ENCODE measurements at places on chromosomes 2 and 18.

DNA sequence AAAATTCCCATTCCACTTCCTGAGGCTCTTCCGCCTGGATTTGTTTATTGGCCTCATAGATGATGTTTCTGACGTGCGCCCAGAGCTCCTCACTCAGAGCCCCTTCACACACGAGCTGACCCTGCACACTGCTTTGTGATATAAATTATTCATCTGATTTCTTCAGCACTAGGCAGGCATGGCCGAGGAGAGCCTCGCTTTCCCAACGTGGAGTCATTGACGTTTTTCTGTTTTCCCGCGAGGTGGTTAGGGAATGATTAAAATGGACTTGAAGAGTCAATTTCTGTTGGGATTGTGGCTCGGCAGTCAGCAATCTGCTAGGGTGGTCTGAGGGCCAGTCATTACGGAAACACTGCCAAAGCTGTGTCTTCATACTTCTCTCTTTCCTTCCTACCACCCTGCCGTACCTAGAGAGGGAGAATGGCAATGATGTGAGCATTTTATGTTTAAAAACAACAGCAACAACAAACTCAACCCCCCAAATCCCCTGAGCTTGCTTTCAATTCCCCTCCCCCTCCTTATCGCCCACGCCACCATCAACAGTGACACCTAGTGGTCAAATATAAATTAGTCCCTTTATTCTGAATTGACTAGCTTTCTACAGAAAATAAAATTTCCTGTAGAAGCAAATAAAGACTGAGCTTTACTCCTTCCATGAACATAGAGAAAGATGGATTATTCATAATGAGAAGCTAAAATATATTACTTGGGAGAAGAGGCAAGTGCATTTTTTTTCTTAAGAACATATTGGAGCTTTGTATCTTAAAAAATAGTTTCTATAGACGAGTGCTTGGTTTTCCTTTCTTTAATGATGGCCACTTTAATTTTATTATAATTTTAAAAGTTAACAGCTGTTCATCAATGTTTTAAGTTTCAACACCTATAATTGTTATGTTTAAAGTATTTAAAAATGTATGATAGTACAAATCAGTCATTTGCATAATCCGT, 285.1 kb downstream of the MTX2 start:
- DNase-seq, result no peak

DNA sequence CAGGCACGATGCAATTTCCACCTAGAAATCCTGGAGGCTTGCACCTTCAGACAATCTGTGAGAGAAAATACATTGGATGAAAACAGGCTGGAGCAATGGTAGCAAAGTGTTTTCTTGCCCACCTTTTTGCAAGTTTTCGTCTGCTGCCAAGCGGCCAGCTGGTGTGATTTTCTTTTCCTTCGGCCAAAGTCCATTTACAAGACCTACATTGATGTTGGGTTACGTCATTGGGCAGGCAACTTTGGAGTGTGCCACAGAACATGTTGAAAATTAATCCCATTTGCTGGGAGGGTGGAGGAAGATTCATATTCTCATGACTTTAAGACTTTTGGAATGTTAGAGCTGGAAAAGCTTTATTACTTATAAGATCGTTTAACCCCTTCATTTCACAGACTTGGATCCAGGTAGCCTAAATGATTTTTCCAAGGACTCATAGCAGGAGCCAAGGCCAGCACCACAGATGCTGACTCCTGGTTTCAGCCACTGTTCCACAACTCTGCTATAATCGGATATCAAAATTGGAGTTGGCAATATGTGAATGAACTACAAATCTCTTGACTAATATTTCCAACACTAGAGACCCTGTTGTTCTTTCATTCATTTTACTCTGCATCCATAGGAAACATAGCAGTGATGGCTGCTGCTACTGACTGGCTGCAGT, 352.1 kb downstream of the RND3 start:
- DNase-seq, result no peak

DNA sequence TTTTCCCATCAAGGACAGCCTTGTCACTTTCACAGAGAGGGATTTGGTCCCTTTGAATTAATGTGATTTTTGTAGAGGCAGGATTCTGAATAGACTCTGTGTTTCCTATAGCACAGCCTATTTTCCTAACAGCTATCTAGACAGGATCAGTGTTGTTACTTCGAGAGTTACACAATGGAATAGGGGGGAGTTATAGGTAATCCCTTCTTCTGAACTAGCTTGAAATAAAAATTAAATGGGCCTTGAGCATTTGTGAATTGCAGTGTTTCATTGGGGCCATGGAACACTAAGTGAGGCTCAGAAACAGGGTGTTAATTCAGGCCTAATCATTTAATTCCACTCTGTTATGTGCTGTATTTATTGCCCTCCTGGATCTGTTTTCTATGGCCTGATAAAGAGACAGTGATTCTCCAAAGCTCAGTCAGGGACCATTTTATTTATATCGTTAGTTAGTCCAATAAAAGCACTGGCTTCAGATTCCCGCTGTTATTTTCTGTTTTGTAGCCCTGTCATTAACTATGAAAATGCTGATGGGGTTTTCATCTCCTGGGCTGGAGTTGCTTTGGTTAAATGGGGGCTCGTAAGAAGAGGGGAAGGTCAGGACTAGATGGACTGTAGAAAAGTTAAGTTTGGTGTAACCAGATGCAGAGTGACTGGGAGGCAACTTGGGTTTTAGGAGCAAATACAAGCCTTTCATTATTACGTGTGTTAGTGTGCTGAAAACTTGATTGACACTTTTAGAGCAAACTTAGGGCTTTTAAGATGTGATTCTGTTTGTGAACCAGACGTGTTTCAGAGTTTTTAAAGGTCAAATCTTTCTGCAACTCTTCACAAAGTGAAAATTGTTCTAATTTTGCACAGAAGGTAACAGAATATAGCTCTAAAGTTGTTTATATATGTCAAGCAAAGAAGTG, 461.0 kb upstream of the HNRNPA3 start:
- DNase-seq, result no peak

DNA sequence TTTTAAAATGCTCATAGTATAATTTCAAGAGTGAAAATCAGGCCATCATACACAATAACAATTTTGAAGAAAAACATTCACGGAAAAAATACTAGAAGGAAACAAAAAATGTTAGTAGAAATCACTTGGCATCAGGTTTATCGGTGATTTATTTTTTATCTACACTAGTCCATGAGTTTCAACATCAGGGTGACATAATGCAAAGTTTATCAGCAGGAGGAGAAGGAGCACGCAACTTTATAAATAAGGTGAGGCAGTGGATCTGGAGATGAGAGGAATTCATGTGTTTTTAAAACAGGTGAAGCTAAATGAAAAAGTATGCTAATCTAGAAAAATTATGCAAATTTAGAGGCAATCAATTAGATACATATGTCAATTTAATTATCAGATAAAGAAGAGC, 54.2 kb downstream of the MGAT4A start:
- DNase-seq, result no peak

- DNase-seq, result no peak
These were observed 81.2 kb downstream of the CTIF start for GRCh38 chr18:48620071-48620470.

- DNase-seq, result no peak
These were observed 160.0 kb downstream of the PHLPP1 start for GRCh38 chr18:62875323-62875722.

- no peak for DNase-seq
These were observed 52.2 kb downstream of the TNFRSF11A start for GRCh38 chr18:62377131-62377807.

DNA sequence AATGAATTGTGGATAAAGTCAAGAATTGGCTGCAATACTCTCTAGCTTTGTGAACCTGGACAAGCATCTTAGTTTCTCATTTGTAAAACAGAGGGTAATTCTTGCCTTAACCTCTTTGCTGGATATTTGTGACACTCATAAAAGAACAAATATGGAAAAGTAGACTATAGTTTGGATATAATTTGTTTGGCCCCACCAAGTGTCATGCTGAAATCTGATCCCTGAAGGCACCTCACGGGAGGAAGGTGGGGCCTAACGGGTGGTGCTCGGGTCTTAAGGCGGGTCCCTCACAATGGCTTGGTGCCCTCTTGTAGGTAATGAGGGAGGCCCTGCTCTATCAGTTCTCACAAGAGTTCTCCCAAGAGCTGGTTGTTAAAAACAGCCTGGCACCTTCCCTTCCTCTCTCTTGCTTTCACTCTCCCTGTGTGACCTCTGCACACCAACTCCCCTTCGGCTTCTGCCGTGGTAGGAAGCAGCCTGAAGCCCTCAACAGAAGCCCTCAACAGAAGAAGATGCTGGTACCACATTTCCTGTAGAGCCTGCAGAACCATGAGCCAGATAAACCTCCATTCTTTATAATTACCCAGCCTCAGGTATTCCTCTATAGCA, 37.4 kb downstream of the ARL4C start:
- no peak for DNase-seq

DNA sequence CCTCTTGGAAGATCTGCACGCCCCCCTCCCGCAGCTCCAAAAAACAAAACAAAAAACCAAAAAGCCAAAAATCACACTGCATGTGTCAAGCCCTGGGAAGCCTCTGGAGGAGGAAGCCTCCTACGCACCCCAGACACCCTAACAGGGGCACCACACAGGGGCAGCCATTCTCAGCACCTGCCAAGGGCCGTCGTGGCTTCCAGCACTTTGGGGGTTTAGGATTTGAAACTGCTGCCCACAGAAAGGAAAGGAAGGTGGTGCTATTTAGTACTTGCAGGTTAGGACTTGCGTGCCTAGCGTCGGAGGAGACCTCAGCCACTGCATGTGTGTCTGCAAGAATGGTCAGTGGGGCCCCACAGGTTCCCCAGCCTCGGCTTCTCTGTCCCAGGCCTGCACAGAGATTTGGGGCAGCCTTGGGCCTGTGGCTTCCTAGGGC, 419 bp upstream of the GPR55 start:
- DNase-seq, result no peak

GRCh38 chr2:150812066-150812465, 324.6 kb upstream of the RND3 start:
- DNase-seq, result no peak

DNA sequence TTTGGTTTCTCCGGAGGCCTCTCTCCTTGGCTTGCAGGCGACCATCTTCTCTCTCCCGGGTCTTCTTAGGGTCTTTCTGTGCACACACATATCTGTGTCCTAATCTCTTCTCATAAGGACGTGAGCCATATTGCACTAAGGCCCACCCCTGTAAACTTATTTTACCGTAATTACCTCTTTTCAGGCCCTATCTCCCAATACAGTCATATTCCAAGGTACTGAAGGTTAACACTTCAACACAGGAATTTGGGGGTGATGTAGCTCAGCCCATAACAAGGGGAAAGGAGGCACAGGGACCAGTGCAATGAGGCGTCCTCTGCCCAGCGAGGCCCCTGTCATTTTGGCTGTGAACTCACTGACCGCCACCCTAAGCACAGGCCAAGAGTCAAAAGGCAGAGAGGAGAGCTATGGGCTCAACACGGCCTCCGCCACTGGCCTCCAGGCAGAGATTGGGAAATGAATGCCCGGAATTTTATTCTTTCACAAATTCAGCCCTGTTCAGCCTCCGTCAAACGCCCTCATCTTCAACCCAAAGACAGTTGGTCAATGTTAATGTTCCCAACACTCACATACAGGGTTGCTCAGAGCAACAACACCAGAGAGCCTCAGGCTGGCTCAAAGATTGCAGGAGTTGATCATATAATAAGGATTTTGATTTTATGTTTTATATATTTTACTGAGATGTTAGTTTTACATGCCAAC, 15.9 kb upstream of the NMUR1 start:
- DNase-seq, result no peak

DNA sequence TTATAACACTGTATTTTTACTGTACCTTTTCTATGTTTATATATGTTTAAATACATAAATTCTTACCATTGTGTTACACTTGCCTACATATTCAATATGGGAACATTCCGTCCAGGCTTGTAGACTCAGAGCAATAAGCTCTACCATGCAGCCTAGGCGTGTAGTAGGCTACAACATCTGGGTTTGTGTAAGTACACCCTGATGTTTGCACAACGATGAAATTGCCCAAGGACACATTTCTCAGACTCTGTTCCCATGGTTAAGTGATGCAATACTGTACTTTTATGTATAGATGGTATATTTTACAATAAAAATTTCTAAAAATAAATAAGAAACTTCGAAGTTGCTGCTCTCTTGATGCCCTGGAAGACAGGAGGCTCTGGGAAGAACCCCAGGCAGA, 38.4 kb downstream of the YPEL5 start:
- no peak for DNase-seq

- DNase-seq, result no peak
These were observed 54.1 kb downstream of the FIGN start for GRCh38 chr2:163681745-163682144.

GRCh38 chr2:26712486-26713465, 20.3 kb downstream of the KCNK3 start:
- no peak for DNase-seq

DNA sequence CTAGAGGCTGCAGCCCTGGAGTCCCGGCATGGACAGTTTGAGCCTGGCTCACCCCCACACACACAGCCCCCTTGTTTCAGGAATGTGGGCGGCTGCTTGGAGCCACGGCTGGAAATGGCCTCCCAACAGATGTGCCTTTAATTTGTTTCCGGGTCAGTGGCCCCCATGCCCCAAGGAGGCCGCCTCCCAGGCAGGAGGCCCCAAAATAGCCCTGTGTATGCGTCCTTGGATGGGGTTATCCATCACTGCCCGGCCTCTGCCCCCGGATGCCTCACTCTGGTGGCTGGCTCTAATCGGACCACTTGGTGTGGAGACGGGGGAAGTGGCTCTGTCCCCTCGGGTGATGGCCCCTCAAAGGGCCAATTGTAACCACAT, 151.9 kb upstream of the MYCN start:
- DNase-seq, result no peak

DNA sequence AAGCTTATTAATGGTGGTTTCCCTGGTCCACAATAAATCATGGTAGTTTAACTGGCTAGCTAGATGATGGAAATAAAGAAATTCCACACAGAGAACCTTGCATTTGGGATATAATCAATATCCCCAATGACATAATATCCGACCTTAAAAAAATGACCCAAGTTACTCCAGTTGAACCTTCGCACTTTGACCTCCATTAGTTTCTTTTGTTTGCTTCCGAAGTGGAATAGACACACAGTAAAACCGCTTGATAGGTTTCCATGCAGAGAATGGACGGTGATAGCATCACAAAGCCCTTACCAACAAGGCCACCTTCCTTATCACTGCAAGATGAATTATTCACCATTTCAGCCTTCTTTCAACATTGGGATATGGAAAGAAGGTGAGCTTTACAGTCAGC, 1966.1 kb upstream of the CELF4 start:
- no peak for DNase-seq
